Tongue (tissue), 3 donors: ENCODE measurements at places on chromosomes 2 and 18. TPM values are rescaled to one million over a fixed set of nuclear protein-coding genes. Genes with fewer than 3 reads are reported as not detected.

Gene CNGA3
- total RNA-seq: 0.51 TPM

Gene ZNF804A
- 0.41 TPM for total RNA-seq

Gene INHBB
- 2.8 TPM for total RNA-seq

Gene GNLY
- total RNA-seq: not detected

Gene DCC
- 5.5 TPM for total RNA-seq

DNA sequence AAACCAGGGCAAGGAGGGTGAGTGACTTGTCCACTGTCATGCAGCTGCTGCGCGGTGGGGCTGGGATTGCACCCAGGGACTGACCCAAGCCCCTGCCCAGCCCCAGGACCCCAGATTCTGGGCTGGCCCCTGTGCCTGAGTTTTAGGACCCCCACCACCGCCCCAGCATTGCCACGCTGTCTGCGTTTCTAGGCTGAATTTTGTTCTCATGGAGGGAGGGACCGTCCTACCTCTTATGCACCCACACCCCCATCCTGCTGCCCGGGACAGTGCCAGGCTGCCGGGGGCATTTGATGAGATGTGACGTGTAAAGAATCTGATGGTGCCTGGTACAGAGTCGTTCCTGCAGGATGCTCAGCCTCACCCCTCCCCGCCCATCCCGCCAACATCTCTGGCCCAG, 111.0 kb upstream of the ODC1 start:
- no peak for DNase-seq

GRCh38 chr18:79532313-79533007, 136.7 kb downstream of the NFATC1 start:
- no peak for DNase-seq

DNA sequence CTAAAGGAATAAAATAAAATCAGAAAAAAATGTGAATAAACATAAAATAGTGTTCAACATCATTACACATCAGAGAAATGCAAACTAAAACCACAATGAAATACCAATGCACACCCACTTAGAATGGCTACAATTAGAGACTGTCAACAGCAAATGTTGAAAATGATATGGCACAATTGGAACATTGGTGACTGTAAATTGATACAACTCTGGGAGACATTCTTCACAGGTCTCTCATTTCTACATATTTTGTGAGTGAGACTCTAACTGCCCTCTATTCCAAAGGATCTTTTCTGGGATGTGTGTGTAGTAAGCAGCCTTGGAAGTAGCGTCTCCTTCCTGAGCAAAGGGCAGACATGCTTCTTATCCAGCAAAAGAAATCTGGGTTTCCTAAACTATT, 323.0 kb downstream of the FBXO15 start:
- no peak for DNase-seq

DNA sequence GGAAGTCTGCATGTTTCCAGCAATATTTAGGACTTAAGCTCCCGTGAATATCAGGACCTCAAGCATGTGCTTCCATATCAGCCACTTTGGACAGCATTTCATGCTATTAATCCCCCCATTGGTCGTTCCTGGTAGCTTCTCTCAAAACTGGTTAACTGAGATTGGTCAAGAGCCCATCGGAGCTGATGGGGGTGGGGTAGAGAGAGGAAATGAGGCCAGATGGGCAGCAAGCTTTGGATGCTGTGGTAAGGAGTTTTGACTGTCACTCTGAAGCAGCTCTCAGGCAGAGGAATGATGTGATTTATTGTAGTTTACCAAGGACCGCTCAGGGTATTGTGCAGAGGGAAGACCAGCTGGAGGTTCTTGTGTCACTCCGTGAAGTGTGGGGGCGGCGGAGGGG, 81.8 kb downstream of the FAM168B start:
- DNase-seq: no peak

- no peak for DNase-seq
Observed at GRCh38 chr2:16167451-16167861, 227.1 kb downstream of the MYCN start.
